ENCODE measurements at places on chromosomes 4 and X. TPM values are rescaled to one million over a fixed set of nuclear protein-coding genes. Genes with fewer than 3 reads are reported as not detected.

RNF150 gene
- polyA plus RNA-seq, result not detected

LRRC66 gene
- not detected for polyA plus RNA-seq

GALNTL6 gene
- polyA plus RNA-seq, result not detected

ACTRT1 gene
- polyA plus RNA-seq, result not detected

TCP11X2 gene
- not detected for polyA plus RNA-seq

ENAM gene
- polyA plus RNA-seq, result not detected

MAGEA4 gene
- polyA plus RNA-seq, result not detected

CYSLTR1 gene
- 35.8 TPM for polyA plus RNA-seq

PLAC1 gene
- polyA plus RNA-seq, result not detected

AWAT2 gene
- not detected for polyA plus RNA-seq

TSC22D3 gene
- polyA plus RNA-seq, result 383 TPM

TMEM35A gene
- polyA plus RNA-seq, result not detected

PAGE5 gene
- polyA plus RNA-seq, result 1.0 TPM

CITED1 gene
- not detected for polyA plus RNA-seq
